ENCODE measurements at places on chromosomes 7 and 10. TPM values are rescaled to one million over a fixed set of nuclear protein-coding genes. Genes with fewer than 3 reads are reported as not detected.
A peak's percentile ranks its signal among the peaks of the same experiment; 100 is the strongest.

DNA sequence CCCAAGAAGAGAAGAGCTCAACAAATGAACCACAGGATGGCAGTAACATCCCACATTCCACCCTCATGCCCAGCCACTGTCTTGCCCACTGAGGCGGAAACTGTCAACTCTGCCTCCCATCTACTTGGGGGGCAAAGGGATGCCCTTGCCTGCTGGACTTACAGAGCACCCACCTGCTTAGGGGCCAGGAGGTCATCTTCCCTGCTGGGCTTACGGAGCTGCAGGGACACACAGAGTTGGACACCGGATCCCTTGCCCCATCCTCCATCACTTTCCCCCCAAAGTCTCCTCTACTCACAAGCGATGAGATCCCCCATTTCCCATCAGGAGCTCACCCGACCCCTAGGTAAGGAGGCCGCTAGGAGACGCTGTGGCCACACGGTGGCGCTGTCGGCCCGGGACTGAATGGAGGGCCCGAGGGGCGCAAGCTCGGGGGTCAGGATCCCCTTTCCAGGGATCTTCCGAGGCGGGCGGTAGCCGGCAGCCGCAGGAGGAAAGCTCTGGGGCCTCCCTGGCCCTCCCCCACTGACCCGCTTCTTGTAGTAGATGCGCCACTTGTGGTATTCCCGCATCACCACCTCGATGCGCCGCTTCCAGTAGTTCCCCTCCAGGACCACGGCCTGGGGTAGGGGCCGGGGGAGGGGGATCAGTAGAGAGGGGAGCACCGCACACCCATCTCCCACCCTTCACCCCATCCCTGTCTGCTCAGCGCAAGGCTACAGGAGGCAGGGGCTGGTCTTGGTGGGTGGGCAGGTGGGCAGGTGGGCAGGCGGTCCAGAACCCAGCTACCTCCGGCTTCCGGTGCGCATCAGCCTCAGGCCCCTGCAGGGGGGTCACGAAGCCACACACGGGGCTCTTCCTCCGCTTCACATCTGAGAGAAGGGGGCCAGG, 17.3 kb downstream of the MLXIPL start:
- no peak for DNase-seq

The ADCYAP1R1 gene
- 2.6 TPM for total RNA-seq

DNA sequence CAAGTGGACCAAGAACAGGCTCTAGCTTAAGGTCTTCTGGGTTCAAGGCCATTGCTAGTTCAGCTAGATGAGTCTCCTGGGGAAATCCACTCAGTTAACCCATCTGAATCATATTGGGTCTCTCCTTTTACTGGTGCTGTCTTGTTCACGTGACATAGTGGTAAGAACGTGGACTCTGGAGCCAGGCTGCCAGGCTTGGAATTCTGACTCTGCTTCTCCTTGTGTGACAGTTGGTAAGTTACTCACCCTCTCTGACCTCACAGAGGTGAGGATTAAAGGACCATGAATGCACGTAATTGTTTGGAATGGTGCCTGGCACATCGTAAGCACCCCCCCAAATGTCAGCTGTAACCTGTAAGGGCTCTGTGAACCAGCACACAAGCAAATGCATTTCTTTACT, 9.7 kb upstream of the CALU start:
- no peak for DNase-seq

The OGDHL gene
- 6.0 TPM for total RNA-seq

The SPDYE18 gene
- 1.7 TPM for total RNA-seq

DNA sequence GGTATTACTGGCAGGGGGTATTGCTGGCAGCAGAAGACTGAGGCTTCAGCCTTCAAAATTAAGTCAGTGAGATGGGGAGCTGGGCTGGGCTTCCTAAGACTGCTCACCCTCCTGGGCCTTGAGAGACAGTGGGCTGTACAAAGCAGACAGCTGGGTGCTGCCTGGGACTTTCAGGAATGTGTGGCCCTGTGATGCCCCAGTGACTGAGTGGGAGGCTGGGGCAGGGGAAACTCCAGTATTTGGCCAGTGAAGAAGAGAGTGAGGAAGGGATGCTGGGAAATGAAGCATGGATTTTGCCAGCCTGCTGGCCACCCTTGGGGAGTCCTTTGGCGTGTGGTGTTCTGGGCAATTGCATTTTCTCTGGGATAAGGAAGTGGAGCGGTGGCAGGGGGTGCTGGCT, 442 bp downstream of the ANKRD2 start:
- no peak for DNase-seq

DNA sequence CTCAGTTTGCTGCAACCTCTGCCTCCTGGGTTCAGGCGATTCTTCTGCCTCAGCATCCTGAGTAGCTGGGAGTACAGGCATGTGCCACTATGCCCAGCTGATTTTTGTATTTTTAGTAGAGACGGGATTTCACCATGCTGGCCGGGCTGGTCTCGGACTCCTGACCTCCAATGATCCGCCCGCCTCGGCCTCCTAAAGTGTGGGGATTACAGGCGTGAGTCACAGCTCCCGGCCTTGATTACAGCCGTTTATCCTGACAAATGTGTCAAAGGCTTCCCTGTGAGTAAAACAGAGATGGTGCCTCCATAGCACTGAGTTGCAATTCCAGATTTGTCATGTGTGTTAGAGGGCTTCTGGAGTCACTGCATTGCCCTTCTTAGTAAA, 273.7 kb downstream of the CCDC3 start:
- no peak for DNase-seq

DNA sequence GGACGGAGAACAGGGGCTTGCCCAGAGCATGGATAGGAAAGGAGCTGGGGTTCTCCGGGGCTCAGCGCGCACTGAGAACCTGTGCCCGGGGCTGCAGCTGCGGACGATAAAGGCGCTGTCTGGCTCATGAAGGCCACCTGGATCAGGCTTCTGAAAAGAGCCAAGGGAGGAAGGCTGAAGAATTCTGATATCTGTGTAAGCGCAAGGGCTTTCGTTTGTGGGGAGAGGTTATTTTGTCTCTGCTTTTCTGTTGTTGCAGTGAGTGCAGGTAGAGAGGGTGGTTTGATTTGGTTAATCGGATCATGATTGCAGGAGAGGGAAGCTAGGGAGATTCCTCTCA, 250.5 kb downstream of the NSUN6 start:
- no peak for DNase-seq

DNA sequence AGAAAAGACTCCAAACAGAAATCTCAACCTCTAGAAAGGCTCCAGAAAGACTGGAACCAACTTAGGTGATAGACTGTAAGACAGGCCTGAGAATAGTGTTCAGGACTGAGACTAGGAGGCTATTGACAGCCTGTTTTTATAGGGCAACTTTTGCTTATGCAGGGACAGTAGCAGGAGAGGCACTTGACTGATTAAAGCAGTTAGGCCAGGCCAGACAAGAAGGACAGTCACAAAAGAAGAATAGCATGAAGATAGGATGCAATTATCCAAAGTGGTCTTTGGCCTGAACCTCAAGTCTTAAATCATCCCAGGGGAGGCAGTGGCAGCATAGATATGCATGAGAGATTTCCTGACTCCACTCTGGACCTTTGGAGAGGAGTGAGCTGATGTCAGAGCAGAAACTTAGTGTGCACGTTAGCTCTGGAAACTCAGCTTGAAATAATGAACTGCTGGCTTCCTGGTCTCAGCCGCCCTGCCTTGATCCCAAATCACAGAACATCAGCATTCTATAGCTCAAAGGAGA, 290.6 kb downstream of the SORCS3 start:
- no peak for DNase-seq

- DNase-seq = no peak
These were observed 593.6 kb downstream of the DNAJB6 start for GRCh38 chr7:157930441-157930840.

The EPO gene
- total RNA-seq = 0.68 TPM

DNA sequence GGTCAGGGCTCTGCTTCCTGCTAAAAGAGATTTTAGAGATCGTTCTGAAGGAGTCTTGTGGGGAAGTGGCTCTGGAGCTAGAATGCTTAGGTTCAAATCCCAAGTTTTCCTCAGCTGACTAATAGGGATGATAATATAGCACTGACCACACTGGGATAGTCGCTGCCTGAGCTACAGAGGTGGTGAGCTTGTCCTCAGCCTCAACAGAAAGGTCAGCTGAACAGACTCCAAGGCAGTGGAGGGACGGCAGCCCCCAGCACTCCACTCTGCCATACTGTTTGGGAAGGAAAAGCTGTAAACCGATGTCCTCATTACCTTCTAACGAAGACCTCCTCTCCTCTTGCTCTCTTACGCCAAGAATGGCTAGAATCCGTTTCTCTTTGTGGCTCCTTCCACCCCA, 36.2 kb downstream of the KAT6B start:
- DNase-seq = no peak

- DNase-seq = peak; percentile 56
These were observed 2.7 kb upstream of the FRAT2 start for GRCh38 chr10:97336942-97337831.

DNA sequence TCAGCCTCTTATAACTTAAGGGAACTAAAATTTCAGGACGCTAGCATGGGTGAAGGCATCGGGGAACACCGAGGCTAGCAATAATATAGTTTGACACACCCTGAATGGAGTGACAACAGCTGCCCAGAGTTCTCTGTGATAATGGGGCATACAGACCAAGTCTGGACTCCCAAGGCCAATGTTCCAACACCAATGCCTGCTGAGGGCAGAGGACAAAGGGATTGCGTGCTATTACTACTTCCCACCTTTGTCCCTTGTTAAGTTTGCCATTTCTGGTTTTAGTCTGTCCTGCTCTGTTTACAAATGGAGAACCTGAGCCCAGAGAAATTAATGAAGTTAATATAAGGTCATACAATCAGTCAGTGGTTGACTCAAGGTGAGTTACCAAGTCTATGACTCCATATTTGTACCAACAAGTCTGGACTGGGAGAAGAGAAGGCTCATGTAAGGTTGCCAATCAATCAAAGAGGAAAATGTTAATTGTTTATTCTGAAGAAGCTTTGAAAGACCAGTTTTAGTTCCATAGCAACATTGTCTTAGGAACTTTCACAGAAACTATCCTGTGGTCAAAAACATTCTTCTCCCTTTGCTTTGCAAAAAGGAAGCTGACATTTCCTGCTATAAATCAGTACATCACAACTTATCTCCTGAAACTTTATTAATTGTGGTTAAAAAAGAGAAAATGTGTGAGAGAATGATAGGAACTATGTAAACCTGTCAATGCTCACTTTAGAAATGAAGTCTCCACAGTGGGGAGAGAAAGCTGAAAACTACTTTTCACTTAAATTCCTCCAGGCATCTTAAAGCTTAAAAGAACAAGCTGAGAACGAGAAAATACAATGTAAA, 74.5 kb downstream of the CCDC6 start:
- no peak for DNase-seq

GRCh38 chr7:99767662-99768061, 16.3 kb downstream of the CYP3A4 start:
- no peak for DNase-seq

The ASCC1 gene
- 39.3 TPM for total RNA-seq

- DNase-seq = no peak
These were observed 34.8 kb downstream of the BTRC start for GRCh38 chr10:101388676-101389276.

DNA sequence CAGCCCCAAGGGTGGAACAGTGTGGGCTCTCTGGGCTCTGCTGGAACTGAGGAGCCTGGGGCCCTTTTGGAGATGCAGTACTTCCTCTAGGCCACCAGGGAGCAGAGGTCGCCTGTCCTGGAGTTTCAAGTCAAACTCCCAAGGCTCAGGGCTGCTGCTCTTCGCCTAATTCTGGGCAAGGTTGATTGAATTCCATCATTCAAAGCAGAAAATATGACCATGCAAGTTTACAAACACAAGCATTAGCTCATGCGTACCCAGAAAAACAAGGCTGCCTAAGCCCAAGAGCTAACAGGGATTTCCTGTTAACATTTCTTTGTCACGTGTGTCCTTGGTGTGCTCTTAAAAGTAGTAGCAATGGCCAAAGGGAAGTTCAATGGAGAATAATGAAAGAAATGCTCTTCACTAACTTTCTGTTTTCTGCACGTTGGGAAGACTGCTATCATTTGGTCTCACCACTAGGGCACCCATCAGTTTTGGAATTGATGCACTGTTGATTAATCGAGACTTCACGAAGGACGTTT, 20.1 kb downstream of the LDB3 start:
- DNase-seq = peak; percentile 70

DNA sequence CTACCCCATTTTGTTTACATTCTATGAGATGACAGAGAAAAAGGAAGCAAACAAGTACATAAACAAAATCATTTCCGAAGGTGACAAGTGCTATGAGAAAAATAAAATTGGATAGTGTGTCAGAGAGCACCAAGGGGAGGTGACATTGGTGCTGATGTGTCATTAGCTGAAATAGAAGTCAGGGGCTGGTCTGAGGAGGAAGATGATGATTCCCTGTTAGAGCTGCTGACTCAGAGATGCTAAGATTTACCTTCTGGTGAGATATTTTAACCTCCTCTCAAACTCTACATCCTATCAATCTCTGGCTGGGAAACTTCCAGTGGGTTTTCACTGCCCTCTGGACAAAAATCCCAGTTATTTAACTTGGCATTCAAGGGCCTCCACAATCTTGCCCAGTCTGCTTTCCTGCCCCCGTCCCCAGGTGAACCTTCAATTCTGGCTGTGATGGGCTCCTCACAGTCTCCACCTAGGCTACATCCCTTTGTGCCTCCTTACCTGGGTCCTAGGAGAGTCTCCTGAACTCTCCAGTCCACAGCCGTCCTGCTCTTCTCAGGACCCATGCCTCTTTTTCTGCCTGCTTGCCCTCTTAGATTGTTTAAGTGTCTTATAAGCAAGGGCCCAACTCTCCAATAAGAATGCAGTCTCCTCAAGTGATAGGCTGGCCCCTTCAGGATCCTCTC, 26.6 kb downstream of the DUSP5 start:
- DNase-seq = no peak

DNA sequence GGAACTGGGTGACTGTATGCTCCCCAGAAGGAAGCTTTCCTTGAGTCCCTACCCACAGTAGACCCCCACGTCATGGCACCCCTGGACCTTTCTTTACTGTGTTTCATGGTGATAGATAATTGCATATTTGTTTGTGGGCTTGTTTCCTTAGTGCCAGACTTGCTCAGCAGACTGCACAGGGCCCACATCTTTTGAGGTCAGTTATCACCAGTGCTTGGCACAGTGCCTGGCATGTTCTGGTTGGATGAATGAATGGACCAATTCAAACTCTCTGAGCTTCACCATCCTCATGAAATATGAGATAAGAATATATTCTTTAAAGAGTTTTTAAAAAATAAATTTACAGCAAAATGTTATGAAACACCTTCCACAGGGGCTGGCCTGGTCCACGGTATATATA, 78.4 kb upstream of the EMX2 start:
- DNase-seq = no peak

- DNase-seq = no peak
These were observed 44.8 kb upstream of the GLCCI1 start for GRCh38 chr7:7923818-7924217.

- no peak for DNase-seq
These were observed 22.2 kb upstream of the PARP12 start for GRCh38 chr7:140084972-140085371.

GRCh38 chr7:24877790-24878311, 102.1 kb downstream of the OSBPL3 start:
- no peak for DNase-seq

GRCh38 chr10:16944986-16945385, 127.8 kb upstream of the RSU1 start:
- DNase-seq = no peak

DNA sequence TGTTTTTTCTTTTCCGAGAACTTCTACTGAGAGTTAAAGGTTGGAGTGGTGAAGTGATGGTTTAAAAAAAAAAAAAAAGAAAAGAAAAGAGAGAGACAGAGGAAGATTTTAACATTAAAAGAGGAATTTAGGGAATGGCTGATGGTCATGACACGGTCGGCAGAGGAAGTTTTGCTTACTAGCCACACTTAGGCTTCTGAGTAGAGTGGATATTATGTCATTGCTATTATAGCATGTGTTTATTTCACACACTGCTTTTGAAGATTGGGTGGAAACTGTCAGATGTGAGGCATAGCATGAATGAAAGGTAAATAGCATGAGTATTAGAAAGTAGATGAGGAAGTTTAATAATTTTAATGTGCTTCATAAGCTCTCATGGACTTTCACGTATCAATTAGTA, 2.5 kb downstream of the KAT6B start:
- no peak for DNase-seq
